ENCODE measurements at places on chromosomes 7 and 10.

DNA sequence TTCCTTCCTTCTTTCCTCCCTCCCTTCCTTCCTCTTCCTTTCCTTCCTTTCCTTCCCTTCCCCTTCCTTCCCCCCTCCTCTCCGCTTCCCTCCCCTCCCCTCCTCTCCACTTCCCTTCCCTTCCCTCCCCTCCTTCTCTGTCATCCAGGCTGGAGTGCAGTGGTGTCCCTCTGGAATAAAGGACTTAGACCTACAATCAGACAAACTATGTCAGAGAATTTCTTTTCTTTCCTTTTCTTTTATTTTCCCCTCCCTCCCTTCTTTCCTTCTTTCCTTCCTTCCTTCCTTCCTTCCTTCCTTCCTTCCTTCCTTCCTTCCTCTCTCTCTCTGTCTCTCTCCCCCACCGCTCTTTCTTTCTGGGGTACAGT lies 242.2 kb downstream of the GATA3 start:
- no peak for DNase-seq

- no peak for DNase-seq
Observed at GRCh38 chr10:131743190-131744151, 157.3 kb upstream of the PPP2R2D start.

- DNase-seq: no peak
Observed at GRCh38 chr10:121368347-121369025, 229.8 kb downstream of the FGFR2 start.

- no peak for DNase-seq
Observed at GRCh38 chr10:84140036-84140379, 699 bp downstream of the GHITM start.

- DNase-seq: no peak
Observed at GRCh38 chr7:140016540-140016939, 46.2 kb downstream of the PARP12 start.

DNA sequence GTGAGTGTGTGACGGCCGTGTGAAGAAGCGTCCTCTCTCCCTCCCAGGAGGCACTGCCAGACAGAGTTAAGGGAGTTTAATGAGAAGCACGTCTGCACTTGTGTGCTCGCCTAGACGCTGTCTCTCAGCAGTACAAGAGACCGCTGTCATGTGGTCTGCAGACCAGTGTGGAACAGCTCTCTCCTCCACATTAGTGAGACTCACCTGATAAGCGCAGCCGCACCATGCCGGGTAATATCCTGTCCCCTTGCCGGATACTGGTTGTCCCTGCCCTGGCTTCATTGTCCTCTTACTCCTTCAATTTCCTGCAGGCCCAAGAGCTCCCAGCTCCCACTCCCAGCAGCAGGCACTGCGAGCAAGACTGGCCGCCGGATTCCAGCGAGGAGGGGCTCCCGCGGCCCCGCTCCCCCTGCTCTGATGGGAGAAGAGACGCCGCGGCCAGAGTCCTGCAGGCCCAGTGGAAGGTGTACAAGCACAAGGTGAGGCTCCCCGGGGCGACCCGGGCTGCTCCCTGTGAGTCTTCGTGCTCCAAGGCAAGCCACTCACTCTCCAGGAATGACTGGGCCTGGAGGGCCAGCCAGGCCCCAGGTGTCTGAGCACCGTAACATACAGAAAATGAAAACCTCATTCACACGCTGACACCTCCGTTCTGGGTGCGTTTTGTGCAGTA lies 33.5 kb upstream of the TTYH3 start:
- DNase-seq: no peak

- DNase-seq: no peak
Observed at GRCh38 chr10:667096-667495, 22.4 kb downstream of the DIP2C start.

Data from NCI-H1105 treated with DMSO at 0.1 percent for 48 hours (cell line).